ENCODE measurements at places on chromosomes 7 and 10.

DNA sequence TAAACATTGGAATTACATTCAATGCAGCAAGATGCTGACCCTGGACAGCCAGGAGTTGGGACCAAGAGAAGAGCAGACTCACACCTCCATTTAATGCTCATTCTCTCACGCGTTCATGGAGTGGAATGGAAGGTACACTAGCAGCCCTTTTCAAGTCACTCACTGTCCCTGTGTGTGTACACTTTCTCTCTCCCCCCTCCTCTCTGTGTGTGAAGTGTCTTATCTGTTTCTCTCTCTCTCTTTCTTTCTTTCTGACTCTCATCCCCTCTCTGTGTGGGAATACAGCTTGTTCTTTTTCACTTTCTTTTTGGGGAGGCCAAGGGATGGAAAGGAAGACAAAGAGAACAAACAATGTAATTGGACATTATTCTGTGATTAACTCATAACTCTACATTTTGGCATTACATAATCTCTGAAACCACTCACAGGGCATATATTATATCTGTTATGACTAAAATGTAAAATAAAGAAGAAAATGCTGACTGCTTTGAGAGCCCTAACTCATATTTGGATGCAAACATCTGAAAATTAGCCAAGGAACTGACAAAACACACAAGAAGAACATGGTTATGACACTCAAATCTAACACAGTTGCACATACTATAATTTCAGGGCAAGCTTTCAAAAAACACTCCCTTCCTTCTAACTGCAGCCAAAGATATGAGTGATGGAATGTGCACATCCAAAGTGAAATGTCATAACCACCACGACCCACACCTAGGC is 188.8 kb downstream of the PARD3 start:
- no peak for DNase-seq

- no peak for DNase-seq
Measured at GRCh38 chr10:59807629-59808620, 54.7 kb upstream of the MRLN start.

DNA sequence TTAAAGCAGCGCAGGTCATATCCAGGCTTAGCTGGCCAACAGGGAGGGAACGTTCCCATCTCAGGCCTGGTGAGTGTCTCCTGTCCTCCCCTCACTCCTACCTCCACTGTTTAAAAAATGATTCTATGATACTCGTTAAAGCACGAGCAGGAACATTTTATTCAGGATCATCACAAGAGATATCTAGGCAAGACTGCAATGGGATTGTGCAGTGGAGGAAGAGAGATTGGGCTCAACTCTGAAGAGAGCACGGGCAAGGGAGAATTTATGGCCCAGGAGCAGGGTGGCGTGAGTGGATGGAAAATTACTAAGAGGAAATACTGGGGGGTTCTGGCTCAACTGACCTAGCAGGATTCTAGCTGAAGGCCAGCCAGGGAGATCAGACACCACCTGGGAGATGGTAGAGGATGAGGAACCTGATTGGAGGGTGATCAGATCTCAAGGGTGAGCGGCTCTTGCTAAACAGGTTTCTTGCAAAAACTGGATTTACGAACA is 9.0 kb upstream of the HSPB1 start:
- no peak for DNase-seq

GRCh38 chr10:14016011-14016536 is 314.6 kb downstream of the FRMD4A start:
- no peak for DNase-seq

DNA sequence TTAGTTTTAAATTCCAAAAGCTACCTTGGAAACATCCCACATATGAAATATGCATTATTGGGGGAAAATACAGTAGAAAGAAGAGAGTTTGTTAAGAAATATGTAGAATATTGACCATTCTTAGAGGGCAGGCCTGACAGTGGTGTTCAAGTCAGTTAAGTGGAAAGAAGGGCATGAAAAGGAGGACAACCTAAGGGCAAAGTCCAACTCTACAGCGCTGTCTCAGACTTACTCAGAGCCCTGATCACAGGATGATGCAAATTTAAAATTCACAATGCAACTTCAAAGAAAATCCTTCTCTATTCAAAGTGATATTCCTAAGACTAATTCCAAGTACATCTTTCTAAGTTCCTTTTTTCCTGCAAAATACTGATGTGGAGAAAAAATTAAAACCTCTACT is 139.1 kb upstream of the LRRTM3 start:
- DNase-seq = no peak

GRCh38 chr7:155363852-155364600 is 66.3 kb downstream of the INSIG1 start:
- no peak for DNase-seq

DNA sequence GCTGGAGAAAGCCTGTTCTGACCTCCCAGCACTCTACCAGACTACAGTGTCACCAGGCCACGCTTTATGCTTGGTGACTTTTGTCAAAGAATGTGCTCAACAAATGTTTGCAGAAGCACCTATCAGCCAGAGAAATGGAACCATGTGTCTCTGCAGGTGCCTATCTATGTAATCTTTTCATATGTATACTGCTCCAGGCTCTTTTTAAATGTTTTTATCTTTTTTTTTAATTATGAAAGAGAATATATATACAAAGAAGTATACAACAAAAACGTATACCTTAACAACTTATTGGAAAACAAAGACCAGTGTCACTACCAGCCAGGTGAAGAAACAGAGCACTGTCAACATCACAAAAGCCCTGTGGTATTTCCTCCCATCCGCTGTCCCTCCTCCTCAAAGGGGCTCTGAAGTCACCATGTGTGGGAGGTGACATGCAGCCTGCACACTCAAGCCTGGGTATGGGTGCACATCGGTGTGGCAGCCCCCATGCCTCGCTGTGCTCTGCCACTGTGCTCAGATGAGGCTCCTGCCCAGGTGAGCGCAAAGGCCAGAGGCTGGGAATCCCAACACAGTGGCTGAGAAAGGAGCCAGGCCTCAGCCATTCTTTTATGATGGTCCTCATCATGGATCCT is 120.6 kb downstream of the CLEC2L start:
- no peak for DNase-seq

- DNase-seq = no peak
Measured at GRCh38 chr7:594920-595620, 75.4 kb upstream of the PDGFA start.

DNA sequence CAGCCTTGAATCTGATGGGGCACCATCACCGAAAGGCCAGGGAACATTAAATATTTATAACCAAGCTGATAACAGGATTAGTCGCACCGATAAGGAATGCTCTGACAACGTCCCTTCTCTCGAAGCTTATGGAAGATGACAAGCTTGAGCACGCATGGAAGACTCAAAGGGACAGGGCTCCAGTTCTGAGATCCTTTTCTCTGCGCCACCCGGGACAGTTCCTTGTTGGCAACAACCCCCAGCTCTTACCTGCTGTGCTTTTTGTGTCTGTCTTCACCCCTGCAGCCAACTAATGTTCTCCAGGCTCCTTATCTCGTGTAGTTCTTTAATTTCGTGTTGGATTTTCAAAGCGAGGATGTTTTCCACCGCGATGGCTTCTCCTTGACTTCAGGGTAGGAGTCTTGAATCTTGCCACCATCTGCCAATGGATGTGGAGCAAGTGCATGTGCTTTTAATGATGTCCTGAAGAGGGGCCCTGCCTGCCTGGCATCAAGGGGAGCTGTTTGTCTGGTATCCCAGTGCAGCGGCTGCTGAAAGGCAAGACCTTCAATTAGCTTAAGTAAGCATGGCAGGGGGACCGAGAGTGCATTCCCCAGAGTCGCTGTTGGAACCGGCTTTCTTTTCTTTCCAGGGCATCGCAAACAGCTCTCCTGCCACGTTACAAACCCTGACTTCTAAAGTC is 354 bp upstream of the FERD3L start:
- no peak for DNase-seq

Measured in stimulated activated CD8-positive, alpha-beta memory T cell treated with anti-CD3 and anti-CD28 coated beads, Interleukin-2, amount 100 ng/mL, for 1 hour (primary cell).